Panc1 (cell line): ENCODE measurements at places on chromosomes 13 and 19.

- no peak for DNase-seq
These were observed 16.2 kb downstream of the CCDC97 start for GRCh38 chr19:41325947-41326706.

GRCh38 chr19:13521066-13521465 lies 14.8 kb upstream of the CACNA1A start:
- DNase-seq, result no peak

GRCh38 chr13:98575904-98576199 lies 1.1 kb downstream of the STK24 start:
- no peak for DNase-seq

- no peak for DNase-seq
These were observed 5.4 kb downstream of the PNPLA6 start for GRCh38 chr19:7540761-7541474.

- no peak for DNase-seq
These were observed 1335.9 kb downstream of the UQCRFS1 start for GRCh38 chr19:27876976-27877512.
